ENCODE measurements at places on chromosomes 3 and 15. TPM values are rescaled to one million over a fixed set of nuclear protein-coding genes. Genes with fewer than 3 reads are reported as not detected.

Gene SLC9A9
- total RNA-seq = 8.8 TPM

Gene PLSCR5
- not detected for total RNA-seq

Gene TMEM39A
- 90.2 TPM for total RNA-seq

Gene BOC
- 4.9 TPM for total RNA-seq

Gene CKMT1A
- not detected for total RNA-seq

Gene HMCES
- 22.8 TPM for total RNA-seq

Gene DPPA4
- not detected for total RNA-seq

Gene GAP43
- 0.43 TPM for total RNA-seq

Gene IFT57
- total RNA-seq = 37.7 TPM

Gene PAQR5
- 4.8 TPM for total RNA-seq

Gene TRPM1
- total RNA-seq = not detected

Gene WDR49
- not detected for total RNA-seq

Gene PHC3
- 32.6 TPM for total RNA-seq

Gene DCBLD2
- total RNA-seq = 703 TPM

Gene ADGRG7
- not detected for total RNA-seq

Gene QARS1
- 408 TPM for total RNA-seq

Gene GHRL
- total RNA-seq = not detected

Gene ZPLD1
- 0.14 TPM for total RNA-seq

Gene DNAH12
- total RNA-seq = 0.14 TPM

Gene SNX4
- 41.7 TPM for total RNA-seq

Gene FAM174B
- total RNA-seq = 1.3 TPM

Gene GOLGA6A
- not detected for total RNA-seq

Gene SCG3
- total RNA-seq = not detected

Gene SMCO1
- not detected for total RNA-seq

Gene GRM2
- total RNA-seq = not detected

Gene ZIC1
- total RNA-seq = 0.29 TPM

Gene AEN
- total RNA-seq = 155 TPM

Gene FAM81A
- total RNA-seq = not detected

Gene FBXW12
- not detected for total RNA-seq

Gene IQCF5
- not detected for total RNA-seq

Gene DCLK3
- total RNA-seq = not detected

Gene STAB1
- 0.57 TPM for total RNA-seq

Gene EOMES
- total RNA-seq = not detected

Gene SNX22
- total RNA-seq = 0.14 TPM

Gene IL12A
- 7.2 TPM for total RNA-seq

Gene CADPS
- 17.3 TPM for total RNA-seq

Data from placental pericyte (primary cell).